ENCODE measurements at places on chromosomes 7 and 10. TPM values are rescaled to one million over a fixed set of nuclear protein-coding genes. Genes with fewer than 3 reads are reported as not detected.

DNA sequence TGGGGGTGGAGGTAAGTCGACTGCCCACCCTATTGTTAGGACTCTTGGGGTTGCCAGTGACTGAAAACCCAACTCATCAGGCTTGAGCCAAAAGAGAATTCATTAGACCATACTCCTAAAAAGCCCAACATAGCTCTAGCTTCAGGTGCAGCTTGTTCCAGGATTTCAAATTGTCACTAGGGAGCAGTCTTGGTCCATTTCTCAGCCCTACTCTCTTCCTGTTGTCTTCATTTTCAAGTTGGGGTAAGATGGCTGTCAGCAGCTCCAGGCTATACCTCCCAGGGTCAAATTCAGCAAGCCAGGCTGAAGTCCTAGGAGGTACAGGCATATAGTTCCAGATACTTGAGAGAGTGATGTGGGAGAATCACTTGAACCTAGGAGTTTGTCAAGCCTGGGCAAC lies 14.9 kb upstream of the COL13A1 start:
- H3K4me1 ChIP-seq, result no peaks in the 10 kb centered on the region
- H3K4me3 ChIP-seq, result no peak overlapping the region
- H3K27me3 ChIP-seq, result peaks cover 24% of the 10 kb centered on the region

GRCh38 chr7:2737771-2738540 lies 50.0 kb downstream of the AMZ1 start:
- no peak overlapping the region for H3K4me3 ChIP-seq
- peaks cover 27% of the 10 kb centered on the region for H3K4me1 ChIP-seq
- H3K36me3 ChIP-seq, result no peaks in the 10 kb centered on the region
- H3K27me3 ChIP-seq, result no peaks in the 10 kb centered on the region

- H3K36me3 ChIP-seq, result peaks cover 25% of the 10 kb centered on the region
- DNase-seq, result peak; percentile 94
- H3K4me3 ChIP-seq, result peak overlapping the region; percentile 77
- peaks cover 9% of the 10 kb centered on the region for H3K27me3 ChIP-seq
- H3K4me1 ChIP-seq, result peaks cover 16% of the 10 kb centered on the region
These were observed 1.7 kb downstream of the SFXN3 start for GRCh38 chr10:101032637-101033224.

- DNase-seq, result no peak
- H3K4me3 ChIP-seq, result no peak overlapping the region
- no peaks in the 10 kb centered on the region for H3K27me3 ChIP-seq
- H3K27ac ChIP-seq, result no peak overlapping the region
- peaks cover 8% of the 10 kb centered on the region for H3K4me1 ChIP-seq
These were observed 28.7 kb downstream of the CSGALNACT2 start for GRCh38 chr10:43166880-43167497.

GRCh38 chr10:15735763-15736162 lies 16.0 kb upstream of the ITGA8 start:
- DNase-seq, result no peak
- no peak overlapping the region for H3K27ac ChIP-seq
- peaks cover 13% of the 10 kb centered on the region for H3K27me3 ChIP-seq
- H3K4me3 ChIP-seq, result no peak overlapping the region

- no peaks in the 10 kb centered on the region for H3K4me1 ChIP-seq
- H3K27ac ChIP-seq, result no peak overlapping the region
- H3K4me3 ChIP-seq, result no peak overlapping the region
- H3K27me3 ChIP-seq, result peaks cover 7% of the 10 kb centered on the region
- no peak for DNase-seq
- no peaks in the 10 kb centered on the region for H3K36me3 ChIP-seq
These were observed 41.9 kb downstream of the ARMC3 start for GRCh38 chr10:22969704-22970103.

The FEZF1 gene
- total RNA-seq, result not detected

The CYREN gene
- 30.8 TPM for total RNA-seq

- peak overlapping the region; percentile 40 for H3K27ac ChIP-seq
- no peaks in the 10 kb centered on the region for H3K27me3 ChIP-seq
- DNase-seq, result peak; percentile 60
- H3K4me1 ChIP-seq, result peaks cover 5% of the 10 kb centered on the region
- no peaks in the 10 kb centered on the region for H3K36me3 ChIP-seq
These were observed 754 bp downstream of the SEMA3D start for GRCh38 chr7:85186083-85186520.

- H3K4me1 ChIP-seq, result peaks cover 34% of the 10 kb centered on the region
- H3K4me3 ChIP-seq, result peak overlapping the region; percentile 92
- no peaks in the 10 kb centered on the region for H3K27me3 ChIP-seq
- H3K27ac ChIP-seq, result peak overlapping the region; percentile 63
These were observed 662 bp downstream of the POLR3A start for GRCh38 chr10:78028438-78029268.

The ADAM12 gene
- 0.33 TPM for total RNA-seq

The NPC1L1 gene
- not detected for total RNA-seq

GRCh38 chr10:120456626-120457430 lies at the start of gene PLPP4:
PLPP4 (plus strand) TSS chr10:120457227; CDS start chr10:120457306, 79 bp downstream.
- peaks cover 45% of the 10 kb centered on the region for H3K4me1 ChIP-seq
- peak; percentile 72 for DNase-seq

DNA sequence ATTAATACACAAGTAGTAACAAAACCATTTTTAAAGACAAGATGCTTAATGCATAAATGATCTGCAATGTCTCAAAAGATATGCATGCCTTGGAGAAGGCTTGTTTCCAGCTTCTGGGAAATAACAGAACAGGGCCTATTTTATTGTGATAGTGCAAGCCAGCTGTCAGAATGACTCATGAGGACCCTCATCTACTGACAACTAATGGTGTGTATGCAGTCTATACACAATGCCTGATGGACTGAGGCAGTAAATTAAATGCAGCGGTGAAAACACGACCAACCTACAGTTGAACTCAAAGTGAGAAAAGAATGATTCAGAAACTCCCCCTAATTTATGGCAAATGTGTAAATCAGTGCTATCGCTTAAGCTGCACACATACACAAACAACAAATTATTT lies 46.3 kb downstream of the VPS41 start:
- peaks cover 3% of the 10 kb centered on the region for H3K4me1 ChIP-seq
- DNase-seq, result no peak
- no peak overlapping the region for H3K4me3 ChIP-seq

GRCh38 chr7:18553605-18554003 lies 58.1 kb downstream of the HDAC9 start:
- H3K4me1 ChIP-seq, result peaks cover 15% of the 10 kb centered on the region
- no peak overlapping the region for H3K27ac ChIP-seq
- H3K4me3 ChIP-seq, result no peak overlapping the region
- H3K27me3 ChIP-seq, result no peaks in the 10 kb centered on the region
- DNase-seq, result no peak
- no peaks in the 10 kb centered on the region for H3K36me3 ChIP-seq

DNA sequence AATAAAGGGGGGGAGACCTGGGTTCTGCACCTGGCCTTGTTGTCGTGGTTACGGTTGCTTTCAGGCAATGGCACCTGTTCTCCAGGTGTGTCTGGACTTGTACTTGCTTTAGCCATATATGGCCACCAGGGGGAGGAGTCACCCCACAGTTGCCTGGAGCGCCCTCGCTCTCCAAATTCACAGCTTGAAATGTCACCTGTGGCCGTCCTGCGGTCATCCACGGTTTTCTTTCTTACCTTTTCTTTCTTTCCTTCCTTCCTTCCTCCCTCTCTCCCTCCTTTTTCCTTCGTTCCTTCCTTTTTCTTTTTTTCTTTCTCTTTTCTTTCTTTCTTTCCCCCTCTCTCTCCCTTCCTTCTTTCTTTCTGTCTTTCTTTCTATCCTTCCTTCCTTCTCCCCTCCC lies 157.2 kb upstream of the ZNF92 start:
- H3K4me3 ChIP-seq, result no peak overlapping the region
- H3K36me3 ChIP-seq, result no peaks in the 10 kb centered on the region

GRCh38 chr7:116331020-116331419 lies 120.7 kb downstream of the TES start:
- H3K36me3 ChIP-seq, result no peaks in the 10 kb centered on the region
- DNase-seq, result peak; percentile 42
- H3K27ac ChIP-seq, result no peak overlapping the region
- no peaks in the 10 kb centered on the region for H3K27me3 ChIP-seq

DNA sequence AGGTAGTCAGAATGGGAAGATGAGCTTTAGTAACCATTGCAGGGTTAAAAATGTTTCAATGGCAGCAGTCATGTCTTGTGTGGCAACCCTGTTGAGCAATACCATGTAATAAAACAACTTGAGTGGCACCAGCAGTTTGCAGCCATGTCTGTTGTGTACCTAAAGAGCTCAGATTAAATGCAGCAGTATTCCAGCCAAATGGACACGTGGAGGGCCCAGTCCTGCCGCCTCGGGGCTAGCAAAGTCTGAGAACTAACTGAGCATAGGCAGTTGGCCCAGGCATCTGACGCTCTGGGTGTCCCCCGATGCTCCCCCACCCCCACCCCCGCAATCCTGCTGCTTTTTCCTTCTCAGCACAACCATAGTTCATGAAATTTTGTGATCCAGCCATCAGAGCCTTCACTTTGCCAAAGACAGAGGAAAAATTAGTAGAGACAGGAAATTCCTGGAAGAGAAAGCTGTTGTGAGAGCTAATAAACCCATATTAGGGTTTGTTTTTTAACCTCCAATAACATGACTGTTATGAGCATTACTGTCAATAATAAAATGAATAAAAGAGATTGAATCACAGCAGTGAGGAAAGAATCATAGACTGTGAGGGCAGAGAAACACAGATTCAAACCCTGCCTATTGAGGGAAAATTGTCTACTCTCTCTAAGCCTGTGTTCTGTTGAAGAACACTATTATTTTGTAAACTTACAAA lies 220.6 kb upstream of the RHOBTB1 start:
- peak; percentile 45 for DNase-seq
- no peaks in the 10 kb centered on the region for H3K4me1 ChIP-seq
- no peak overlapping the region for H3K4me3 ChIP-seq
- no peaks in the 10 kb centered on the region for H3K36me3 ChIP-seq
- H3K27ac ChIP-seq, result no peak overlapping the region

The FAM237B gene
- total RNA-seq, result not detected

The BMS1 gene
- 22.4 TPM for total RNA-seq

DNA sequence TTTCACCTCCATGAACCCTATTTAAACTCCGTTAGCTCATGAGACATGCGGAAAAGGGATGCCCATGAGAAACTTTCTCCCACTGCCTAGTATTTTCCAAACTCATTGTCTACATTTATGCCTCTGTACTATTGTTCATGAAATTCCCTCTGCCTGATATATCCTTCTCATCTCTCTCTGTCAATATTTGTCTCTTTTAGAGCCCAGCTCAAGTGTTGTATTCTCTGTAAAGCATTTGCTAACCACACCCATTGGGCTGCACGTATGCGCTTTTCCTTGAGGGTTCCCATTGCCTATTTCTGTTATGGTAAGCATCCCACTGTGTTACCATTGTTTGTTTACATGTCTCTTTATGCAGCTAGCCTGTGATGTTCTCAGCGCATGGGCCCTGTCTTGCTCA lies 211.4 kb downstream of the MDFIC start:
- peaks cover 4% of the 10 kb centered on the region for H3K4me1 ChIP-seq
- no peak overlapping the region for H3K27ac ChIP-seq
- H3K4me3 ChIP-seq, result no peak overlapping the region
- H3K27me3 ChIP-seq, result no peaks in the 10 kb centered on the region

GRCh38 chr7:53602817-53603418 lies 567.5 kb downstream of the POM121L12 start:
- no peak for DNase-seq
- no peak overlapping the region for H3K27ac ChIP-seq
- no peaks in the 10 kb centered on the region for H3K36me3 ChIP-seq
- H3K4me1 ChIP-seq, result no peaks in the 10 kb centered on the region
- H3K27me3 ChIP-seq, result no peaks in the 10 kb centered on the region

DNA sequence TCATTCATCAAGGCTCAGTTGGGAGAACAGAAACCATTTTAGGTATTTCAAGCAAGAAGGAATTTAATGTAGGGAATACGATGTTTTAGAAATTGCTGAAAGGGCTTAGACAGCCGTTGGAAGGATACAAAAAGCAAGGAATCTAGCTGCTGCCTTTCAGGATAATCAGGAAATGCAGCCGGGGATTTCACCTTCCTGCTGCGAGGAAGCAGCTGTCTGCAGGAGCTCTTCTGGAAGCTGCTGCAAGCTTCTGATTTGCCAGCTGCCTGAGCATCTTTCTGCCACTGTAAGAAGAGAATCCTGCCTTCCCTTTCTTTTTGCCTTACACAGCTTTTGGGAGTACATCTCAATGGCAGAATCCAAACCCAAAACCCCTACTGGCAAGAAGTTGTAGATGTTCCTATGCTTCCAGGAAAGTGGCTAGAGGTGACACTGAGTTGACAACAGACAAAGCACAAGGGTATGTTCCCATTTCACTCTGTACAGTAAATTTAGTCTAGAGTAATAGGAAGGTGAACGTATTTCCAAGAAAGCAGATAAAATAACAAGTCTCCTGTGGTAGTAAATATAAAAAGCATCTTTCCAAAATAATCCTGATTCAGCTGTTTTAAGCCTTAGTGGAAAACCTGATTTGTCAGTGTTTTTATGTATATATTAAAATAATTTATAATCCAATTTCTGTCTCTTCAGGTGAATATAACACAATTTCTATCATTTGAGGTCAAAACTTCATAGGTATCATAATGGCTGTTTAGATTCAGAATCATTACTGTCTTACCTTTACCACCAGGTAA lies 148.4 kb upstream of the LRGUK start:
- peak; percentile 20 for DNase-seq
- no peak overlapping the region for H3K27ac ChIP-seq
- no peaks in the 10 kb centered on the region for H3K27me3 ChIP-seq
- no peaks in the 10 kb centered on the region for H3K36me3 ChIP-seq
- no peak overlapping the region for H3K4me3 ChIP-seq

GRCh38 chr10:20473023-20473760 lies 423.9 kb downstream of the NEBL start:
- no peak overlapping the region for H3K27ac ChIP-seq
- no peaks in the 10 kb centered on the region for H3K27me3 ChIP-seq

The ICA1 gene
- total RNA-seq, result 47.1 TPM

- no peak overlapping the region for H3K4me3 ChIP-seq
- peaks cover 12% of the 10 kb centered on the region for H3K27me3 ChIP-seq
- H3K4me1 ChIP-seq, result no peaks in the 10 kb centered on the region
- no peaks in the 10 kb centered on the region for H3K36me3 ChIP-seq
- H3K27ac ChIP-seq, result no peak overlapping the region
- no peak for DNase-seq
These were observed 56.7 kb downstream of the CAMK2B start for GRCh38 chr7:44268671-44269070.

The ELFN1 gene
- total RNA-seq, result 0.85 TPM

DNA sequence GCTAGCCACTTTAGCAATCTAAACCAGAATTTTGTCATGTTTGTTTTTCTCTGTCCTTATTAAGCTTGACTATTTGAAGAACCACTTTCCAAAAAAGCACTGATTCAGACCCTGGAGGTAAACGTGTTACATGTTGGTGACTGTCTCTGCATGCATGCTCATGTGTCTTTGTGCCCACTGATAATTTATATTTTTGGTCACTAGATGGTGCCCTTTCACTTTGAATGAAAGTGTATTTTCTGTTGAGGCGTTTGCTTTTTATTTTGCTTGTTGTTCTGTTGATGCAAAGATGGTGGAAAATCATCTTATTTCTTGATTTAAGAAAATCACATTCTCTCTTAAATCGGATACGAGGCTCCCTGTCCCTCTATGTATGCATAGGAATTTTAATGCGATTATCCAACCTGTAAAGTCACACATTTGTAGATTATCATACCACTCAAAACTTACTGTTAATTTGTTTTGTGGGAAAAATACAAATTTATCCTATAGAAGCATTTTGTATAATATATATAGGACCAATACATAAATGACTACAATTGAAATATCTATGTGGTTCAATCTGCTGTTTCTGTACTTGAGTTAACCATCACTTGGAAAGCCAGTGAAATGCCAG lies 269.3 kb downstream of the BICC1 start:
- no peaks in the 10 kb centered on the region for H3K4me1 ChIP-seq
- H3K27ac ChIP-seq, result no peak overlapping the region
- H3K4me3 ChIP-seq, result no peak overlapping the region
- peak; percentile 32 for DNase-seq

GRCh38 chr7:117036053-117036669 lies 82.9 kb downstream of the ST7 start:
- DNase-seq, result no peak
- H3K27me3 ChIP-seq, result no peaks in the 10 kb centered on the region
- peaks cover 19% of the 10 kb centered on the region for H3K4me1 ChIP-seq
- no peak overlapping the region for H3K4me3 ChIP-seq
- H3K27ac ChIP-seq, result no peak overlapping the region
- no peaks in the 10 kb centered on the region for H3K36me3 ChIP-seq
